IPS DF 6.9 (cell line): ENCODE measurements at places on chromosomes 1 and 21.

- no peak for DNase-seq
These were observed 2.2 kb downstream of the SOX13 start for GRCh38 chr1:204075139-204075521.

DNA sequence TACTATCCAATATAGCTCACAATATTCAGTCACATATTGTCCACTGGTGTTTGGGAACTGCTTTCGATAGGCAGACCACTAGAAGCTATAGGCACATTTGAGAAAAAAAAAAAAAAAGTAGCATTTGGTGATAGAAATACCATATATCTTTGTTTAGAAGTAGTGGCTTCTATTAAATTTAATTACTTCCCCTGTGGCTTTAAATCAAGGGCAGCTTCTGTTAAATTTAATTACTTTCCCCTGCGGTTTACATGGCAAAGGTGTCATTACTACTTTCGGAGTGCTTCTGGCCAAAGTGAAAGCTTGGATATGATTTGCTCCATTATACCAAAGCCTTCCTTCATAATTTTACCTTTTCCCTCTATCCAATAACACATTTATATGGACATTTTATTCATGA is 229.9 kb downstream of the TTLL7 start:
- DNase-seq = no peak

GRCh38 chr21:45043541-45044020 is 30.8 kb upstream of the ADARB1 start:
- no peak for DNase-seq

DNA sequence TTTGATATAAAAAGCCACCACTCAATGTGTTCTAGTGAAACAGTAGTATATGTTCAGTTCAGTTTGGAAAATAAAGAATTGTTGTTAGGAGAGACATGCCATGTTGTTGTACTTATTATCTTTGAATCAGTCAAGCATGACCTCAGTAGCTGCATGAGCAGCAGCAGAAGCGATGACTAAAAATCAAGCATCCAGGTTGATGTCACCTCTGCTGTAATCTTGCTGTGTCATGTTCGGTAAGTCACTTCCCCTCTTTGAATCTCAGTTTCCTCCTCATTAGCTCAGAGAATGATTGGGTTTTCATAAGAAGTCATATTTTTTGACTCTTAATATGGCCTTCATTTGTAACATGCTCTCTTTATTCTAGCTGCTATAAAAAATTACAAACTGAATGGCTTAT is 428.4 kb upstream of the B3GALT2 start:
- no peak for DNase-seq

DNA sequence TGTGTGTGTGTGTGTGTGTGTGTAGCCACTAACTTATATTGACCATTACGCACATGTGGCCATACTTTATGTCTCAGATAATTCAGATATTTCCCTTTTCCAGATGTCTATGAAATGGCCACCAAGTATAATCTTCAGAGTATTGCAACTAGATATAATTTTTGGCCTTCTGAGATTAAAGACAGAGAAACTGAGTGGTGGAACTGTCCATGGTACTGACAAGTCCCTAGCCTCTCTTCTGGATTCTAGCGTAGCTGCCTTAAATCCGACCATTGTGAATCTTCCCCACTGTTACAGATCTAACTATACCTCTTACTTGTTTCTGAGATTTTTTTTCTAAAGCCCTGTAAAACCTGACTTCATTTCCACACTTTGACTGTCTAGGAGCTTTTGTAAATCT is 100.0 kb upstream of the SERTAD4 start:
- DNase-seq = peak; percentile 18

DNA sequence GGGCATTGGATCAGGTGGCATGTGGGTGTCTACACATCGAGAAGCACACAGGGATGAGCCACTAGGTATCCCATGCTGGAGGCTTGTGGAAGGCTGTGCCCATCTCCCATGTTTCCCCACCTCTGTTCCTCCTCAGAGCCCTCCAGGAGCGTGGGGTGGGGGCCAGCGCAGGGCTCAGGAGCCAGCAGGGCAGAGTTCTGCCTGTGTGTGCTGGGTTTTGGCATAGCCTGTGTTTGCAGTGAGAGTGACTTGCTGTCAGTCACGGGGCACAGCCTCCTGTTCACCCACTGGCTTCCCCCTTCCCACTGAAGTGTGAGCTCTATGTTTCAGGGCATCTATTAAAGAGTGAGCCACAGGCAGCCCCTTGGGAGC is 10.4 kb downstream of the IBA57 start:
- no peak for DNase-seq

GRCh38 chr1:45412899-45413298 is 72.7 kb upstream of the MUTYH start:
- DNase-seq = no peak

- no peak for DNase-seq
These were observed 34.0 kb downstream of the ATP5PF start for GRCh38 chr21:25700741-25701140.
